ENCODE measurements at places on chromosomes 13 and 19.

DNA sequence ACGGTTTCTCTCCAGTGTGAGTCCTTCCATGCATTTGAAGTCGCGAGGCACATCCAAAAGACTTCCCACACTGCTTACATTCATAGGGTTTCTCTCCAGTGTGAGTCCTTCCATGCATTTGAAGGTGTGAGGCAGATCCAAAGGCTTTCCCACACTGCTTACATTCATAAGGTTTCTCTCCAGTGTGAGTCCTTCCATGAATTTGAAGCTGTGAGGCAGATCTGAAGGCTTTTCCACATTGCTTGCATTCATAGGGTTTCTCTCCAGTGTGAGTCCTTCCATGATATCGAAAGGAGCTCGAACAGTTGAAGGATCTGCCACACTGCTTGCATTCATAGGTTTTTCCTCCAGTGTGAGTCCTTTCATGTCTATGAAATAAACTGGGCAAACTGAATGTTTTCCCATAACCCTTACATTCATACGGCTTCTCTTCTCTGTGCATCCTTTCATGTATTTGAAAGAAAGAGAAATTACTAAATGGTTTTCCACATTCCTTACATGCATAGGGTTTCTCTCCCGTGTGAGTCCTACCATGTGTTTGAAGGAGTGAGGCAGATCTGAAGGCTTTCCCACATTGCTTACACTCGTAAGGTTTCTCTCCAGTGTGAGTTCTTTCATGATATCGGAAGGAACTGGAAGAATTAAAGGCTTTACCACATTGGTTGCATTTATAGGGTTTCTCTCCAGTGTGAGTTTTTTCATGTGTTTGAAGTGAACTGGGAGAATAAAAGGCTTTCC, 20.3 kb downstream of the ZNF433 start:
- no peak for DNase-seq

DNA sequence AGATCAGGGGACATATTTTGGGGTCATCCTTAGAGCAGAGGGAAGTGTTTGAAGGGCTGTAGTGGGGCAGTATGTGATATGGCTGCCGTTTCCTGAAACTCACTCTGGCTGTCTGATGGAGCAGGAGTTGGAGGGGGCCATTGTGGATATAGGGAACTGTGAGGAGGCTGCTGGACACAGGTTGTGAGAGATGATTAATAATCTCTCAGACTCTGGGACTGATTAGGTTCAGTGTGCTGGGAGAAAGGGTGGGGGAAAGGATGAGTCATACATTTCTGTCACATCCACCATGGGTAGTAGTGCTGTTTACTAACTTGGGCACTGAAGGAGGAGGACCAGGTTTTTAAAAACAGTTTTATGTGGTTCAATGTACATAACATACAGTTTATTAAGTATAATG, 4.8 kb downstream of the B3GLCT start:
- no peak for DNase-seq

DNA sequence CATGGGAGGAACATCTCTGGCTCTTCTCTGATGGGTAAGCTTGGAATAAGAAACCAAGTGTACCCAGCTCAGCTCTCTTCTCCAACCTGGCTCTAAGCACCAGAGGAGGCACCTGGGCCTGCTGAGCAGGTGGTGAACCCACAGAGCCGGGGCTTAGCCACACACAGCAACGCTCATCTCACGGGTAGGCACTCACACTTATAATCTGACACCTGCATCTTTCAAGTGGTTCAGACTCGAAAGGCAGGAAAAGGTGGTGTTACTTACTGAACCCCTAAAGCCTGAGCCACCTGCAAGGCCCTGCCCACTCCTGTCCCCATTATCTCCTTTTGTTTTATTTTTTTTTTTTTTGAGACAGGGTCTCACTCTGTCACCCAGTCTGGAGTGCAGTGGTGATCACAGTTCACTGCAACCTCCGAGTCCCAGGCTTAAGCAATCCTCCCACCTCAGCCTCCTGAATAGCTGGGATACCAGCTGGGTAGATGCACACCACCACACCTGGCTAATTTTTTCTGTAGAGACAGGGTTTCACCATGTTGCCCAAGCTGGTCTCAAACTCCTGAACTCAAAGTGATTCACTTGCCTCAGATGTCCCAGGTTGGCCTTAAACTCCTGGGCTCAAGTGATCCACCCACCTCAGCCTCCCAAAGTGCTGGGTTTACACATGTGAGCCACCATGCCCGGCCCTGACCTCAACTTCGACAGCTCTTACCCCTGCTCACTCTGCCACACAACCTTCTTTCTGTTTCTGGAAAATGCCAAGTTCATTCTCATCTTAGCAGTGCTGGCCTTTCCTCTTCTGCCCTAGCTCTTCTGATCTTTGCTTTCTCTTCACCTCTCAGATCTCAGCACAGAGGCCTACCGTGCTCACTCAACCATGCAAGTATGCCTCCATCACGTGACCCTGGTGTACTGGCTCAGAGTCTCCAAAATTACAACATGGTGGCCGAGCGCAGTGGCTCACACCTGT, 9.7 kb downstream of the FBXL12 start:
- peak; percentile 55 for DNase-seq

GRCh38 chr19:11797491-11797890, 832 bp upstream of the ZNF491 start:
- peak; percentile 78 for DNase-seq

DNA sequence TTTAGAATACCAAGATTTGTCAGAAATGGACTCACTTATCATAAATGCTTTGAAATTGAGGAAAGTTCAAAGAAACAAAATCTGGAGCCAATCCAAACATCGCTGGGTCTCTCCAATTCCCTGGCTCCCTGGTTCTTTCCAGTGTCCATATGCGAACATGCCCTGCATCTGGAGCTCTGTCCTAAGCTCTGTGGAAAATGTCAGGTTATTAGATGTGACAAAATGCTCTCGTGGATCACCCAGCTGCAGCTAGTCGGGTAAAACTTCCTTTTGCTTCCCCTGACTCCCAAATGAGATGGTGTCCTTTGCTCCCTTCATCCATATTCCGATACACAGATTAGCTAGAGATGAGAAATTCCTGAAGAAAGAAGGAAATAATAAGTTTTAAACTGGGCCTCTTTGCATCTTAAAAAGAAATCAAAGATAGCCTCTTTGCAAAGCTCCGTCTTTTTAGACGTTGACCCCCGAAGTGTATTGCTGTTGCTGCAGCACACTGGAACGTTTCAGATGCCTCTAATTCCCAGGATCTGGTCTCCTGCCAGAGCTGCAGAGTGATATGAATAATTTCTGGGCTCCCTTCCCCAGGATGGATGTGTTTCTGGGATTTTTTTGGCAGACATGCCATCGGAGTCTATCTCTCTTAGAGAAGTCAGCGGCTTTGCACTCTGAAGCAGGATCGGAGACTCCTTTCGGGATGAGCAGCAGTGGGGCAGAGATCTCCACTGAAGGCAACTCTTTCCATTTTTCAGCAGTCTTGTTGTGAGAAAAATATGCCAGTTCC, 102.9 kb downstream of the TEX26 start:
- no peak for DNase-seq

DNA sequence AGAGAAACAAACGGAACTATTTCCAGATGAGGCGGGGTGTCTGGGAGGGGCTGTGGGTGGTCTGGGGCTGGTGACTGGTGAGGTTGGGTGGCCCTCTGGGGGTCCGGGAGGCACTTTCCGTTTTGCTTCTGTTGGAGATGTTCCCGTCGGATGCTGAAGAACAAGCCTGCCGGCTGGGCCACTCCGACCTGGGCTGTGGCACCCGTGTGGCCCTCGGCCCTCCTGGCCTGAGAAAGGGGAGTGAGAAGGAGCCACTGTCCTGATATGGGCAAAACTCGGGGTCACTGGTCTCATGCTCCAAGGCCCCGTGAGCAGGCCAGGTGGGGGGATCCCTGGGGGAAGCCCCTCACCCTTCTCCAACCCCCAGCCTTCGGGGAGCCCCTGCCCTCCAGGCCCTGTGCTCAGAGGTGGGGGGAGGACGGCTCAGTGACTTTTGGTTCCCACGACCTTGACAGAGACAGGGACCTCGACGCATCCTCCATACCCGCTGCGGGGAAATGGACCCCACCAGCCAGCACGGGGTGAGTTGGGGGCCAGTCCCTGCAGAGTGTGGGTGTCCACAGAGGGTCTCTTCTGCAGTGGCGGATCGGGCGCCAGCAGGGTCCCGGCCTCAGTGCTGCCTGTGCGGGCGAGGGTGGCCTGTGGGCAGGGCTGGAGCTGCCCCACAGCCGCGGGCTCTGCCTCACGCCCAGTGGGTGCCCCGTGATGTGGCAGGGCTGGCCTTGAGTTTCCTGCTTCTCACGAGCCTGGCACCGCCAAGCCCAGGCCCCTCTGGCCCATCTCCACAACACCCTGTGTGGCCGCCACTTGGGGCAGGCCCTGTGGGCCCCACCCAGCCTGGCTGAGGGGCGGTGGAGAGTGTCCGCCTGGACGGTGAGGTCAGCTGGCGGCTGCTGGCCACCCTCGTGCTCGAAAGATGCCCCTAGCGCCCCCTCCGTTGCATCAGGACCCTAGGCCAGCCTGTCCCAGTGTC, 4.4 kb upstream of the TBXA2R start:
- no peak for DNase-seq

GRCh38 chr19:13796301-13797057, 1.2 kb downstream of the ZSWIM4 start:
- DNase-seq: peak; percentile 48

GRCh38 chr13:101019126-101019525, 344.5 kb upstream of the TMTC4 start:
- no peak for DNase-seq
